GM23248 (cell line): ENCODE measurements at places on chromosomes 12 and 14. TPM values are rescaled to one million over a fixed set of nuclear protein-coding genes. Genes with fewer than 3 reads are reported as not detected.

The SERPINA10 gene
- not detected in 2 replicates for total RNA-seq

The CLEC4E gene
- not detected in 2 replicates for total RNA-seq

The PPP4R4 gene
- under 0.01 and 0.22 TPM in 2 replicates for total RNA-seq

The ATXN7L3B gene
- total RNA-seq, result 21.4 and 25.2 TPM in 2 replicates

The NPFF gene
- not detected in 2 replicates for total RNA-seq

The KRR1 gene
- 45.3 and 54.9 TPM in 2 replicates for total RNA-seq

The ANO6 gene
- 65.4 and 75.4 TPM in 2 replicates for total RNA-seq

The FGD4 gene
- total RNA-seq, result 3.4 and 3.5 TPM in 2 replicates

The FOXM1 gene
- total RNA-seq, result 12.4 and 23.9 TPM in 2 replicates

The FLRT2 gene
- 72.8 and 94.1 TPM in 2 replicates for total RNA-seq

The MAGOHB gene
- total RNA-seq, result 16.6 and 27.8 TPM in 2 replicates

The ANKRD33 gene
- not detected in 2 replicates for total RNA-seq

The PRR13 gene
- total RNA-seq, result 35.3 and 42.4 TPM in 2 replicates

The PDZRN4 gene
- total RNA-seq, result not detected in 2 replicates

The LUM gene
- total RNA-seq, result 556 and 573 TPM in 2 replicates

The CIROP gene
- total RNA-seq, result not detected in 2 replicates

The NTN4 gene
- total RNA-seq, result 63.7 and 76.6 TPM in 2 replicates

The TCTN1 gene
- total RNA-seq, result 34.4 and 44.3 TPM in 2 replicates

The ACSS3 gene
- 1.9 and 3.2 TPM in 2 replicates for total RNA-seq

The EFS gene
- total RNA-seq, result 8.6 and 17.3 TPM in 2 replicates

The ATF7 gene
- 10.5 and 12.8 TPM in 2 replicates for total RNA-seq
